ENCODE measurements at places on chromosomes 3 and 15.
A peak's percentile ranks its signal among the peaks of the same experiment; 100 is the strongest.

- no peak for DNase-seq
These were observed 175.9 kb downstream of the CHST2 start for GRCh38 chr3:143295201-143296080.

DNA sequence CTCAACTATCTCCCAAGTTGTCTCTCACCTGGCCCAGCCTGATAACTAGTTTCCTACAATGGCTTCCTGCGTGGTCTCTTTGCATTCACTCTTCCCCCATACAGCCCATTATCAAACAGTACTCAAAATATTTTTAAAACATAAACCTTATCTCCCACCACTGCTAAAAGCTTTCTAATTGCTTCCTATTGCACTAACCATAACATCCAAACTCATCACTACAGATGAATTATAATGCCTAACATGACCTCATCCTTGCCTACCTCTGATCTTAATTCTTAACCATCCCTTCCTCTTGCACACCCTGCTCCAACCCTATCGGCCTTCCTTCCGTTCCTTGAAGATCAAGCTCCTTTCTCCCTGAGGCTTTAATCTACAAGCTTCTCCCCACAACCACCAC lies 17.0 kb downstream of the ACAP2 start:
- DNase-seq: no peak

DNA sequence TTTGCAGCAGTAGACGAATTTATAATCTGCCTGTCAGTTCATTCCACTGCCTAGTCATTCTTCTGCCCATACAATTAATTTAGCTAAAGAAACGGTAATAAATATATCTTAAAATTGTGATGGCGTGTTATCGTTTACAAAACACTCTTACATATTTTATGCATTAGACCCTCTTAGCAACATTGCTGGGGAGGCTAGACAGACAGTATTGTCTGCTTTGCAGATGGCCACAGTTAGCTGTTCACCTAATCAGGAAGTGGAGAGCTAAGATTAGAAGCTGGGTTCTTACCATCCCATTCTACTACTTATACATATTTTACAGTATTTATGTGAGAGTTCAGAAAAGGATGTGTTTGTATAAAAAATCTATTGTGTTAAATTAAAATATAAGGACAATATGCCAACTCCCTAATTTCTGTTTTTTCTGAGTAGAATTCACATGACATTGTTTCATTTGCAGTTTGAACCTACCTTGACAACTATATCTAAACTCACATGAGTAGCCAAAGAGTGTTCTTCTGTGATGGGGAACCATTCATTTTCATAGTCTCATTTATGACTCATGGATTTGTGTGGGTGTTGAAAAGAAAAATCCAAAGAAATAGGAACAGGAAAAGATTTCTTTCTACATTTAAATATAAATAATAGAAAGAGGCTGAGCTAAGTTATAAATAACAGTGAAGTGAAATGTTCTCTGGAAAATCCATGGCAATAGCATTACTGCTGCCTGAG lies 41.7 kb upstream of the C3orf80 start:
- no peak for DNase-seq

GRCh38 chr3:194054016-194054415 lies 81.9 kb upstream of the HES1 start:
- no peak for DNase-seq

GRCh38 chr3:69009559-69010410 lies 3.7 kb downstream of the EOGT start:
- no peak for DNase-seq

DNA sequence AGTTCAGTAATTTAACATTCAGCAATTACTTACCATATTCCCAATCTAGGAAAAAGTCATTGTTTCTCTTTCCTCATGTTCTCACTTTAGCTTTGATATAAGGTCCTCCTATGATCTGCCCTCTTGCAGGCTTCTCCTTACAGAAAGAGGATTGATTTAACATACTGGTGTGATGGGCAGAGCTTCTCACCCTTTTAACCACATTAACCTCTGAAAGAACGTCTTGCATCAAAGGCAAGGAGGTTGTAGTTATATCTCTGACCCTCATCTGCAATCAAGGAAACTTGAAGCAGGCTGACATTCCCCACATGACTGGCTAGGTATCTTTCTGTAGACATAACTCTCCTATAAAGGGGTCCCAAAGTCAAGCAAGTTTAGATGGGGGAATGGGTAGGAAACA lies 39.5 kb downstream of the BTLA start:
- peak; percentile 79 for DNase-seq

- DNase-seq: no peak
These were observed 37.3 kb downstream of the THSD4 start for GRCh38 chr15:71152542-71152941.

DNA sequence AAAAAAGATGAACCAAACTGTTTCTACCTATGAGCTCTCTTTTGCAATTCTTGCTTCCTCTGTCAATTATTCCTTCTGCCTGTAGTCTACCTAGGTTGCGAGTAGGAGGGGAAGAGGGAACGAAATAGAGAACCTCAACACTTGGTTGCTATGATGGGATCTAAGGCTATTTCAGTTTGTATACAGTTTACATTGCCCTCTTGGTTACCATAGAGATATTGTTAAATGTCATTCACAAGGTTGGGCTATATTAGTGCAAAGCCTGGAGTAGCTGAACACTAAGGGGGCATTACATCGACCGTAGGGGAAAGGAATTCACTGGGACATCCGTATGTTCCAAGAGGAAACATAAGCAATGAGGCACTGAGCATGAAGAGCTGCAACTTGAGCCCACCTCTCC lies 276.9 kb downstream of the GBE1 start:
- DNase-seq: no peak

Measured in activated CD4-positive, alpha-beta T cell treated with anti-CD3 and anti-CD28 coated beads, Interleukin-2, amount 50 U/mL, for 16 hours (primary cell).